Right ventricle myocardium superior (tissue), 1 donor: ENCODE measurements at places on chromosomes 4 and X.
A peak's percentile ranks its signal among the peaks of the same experiment; 100 is the strongest.

DNA sequence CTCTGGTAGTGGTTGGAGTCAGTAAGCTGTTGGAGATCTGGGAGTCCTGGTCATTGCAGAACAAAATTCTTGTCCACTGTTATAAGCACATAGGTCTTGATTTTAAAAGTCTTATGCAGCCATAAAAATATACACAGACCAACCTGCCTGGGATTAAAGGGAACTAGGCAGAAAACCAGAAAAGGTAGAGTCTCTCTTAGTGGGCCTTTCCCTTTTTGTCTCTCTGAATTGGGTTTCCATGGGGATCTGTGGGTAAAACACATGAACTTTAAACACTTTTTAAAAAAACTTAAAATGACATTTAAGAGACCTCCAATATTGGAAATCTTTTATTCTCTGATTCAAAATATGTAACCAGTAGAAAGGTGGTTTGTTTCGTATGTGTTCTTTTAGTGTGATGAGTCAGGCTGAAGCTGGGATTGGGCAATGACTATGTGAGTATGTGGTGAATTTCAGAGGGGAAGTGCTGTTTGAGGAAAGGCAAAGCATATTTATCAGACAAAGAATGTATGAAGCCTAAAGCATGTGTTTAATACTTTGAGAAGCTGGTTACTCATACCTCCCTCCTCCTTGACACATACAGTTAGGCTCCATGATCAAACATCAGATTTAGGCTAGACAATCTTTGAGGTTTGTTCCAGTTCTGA lies 29.6 kb downstream of the SLC16A2 start:
- no peak for DNase-seq

GRCh38 chrX:117808426-117808825 lies 308.2 kb downstream of the KLHL13 start:
- no peak for DNase-seq

GRCh38 chrX:68536429-68536828 lies 37.6 kb downstream of the YIPF6 start:
- DNase-seq = no peak

- DNase-seq = no peak
Observed at GRCh38 chr4:181216501-181216900, 1026.7 kb upstream of the TENM3 start.

DNA sequence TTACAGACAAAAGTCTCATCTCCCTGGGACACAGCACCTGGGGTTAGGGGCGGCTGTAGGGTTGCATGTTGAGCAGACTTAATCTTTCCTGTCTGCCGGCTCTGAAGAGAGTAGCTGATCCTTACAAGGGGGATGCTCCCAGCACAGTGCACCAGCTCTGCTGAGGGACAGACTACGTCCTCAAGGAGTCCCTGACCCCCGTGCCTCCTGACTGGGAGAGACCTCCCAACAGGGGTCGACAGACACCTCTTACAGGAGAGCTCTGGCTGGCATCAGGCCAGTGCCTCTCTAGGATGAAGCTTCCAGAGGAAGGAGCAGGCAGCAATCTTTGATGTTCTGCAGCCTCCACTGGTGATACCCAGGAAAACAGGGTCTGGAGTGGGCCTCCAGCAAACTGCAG lies 506.0 kb upstream of the FMR1 start:
- DNase-seq = no peak

DNA sequence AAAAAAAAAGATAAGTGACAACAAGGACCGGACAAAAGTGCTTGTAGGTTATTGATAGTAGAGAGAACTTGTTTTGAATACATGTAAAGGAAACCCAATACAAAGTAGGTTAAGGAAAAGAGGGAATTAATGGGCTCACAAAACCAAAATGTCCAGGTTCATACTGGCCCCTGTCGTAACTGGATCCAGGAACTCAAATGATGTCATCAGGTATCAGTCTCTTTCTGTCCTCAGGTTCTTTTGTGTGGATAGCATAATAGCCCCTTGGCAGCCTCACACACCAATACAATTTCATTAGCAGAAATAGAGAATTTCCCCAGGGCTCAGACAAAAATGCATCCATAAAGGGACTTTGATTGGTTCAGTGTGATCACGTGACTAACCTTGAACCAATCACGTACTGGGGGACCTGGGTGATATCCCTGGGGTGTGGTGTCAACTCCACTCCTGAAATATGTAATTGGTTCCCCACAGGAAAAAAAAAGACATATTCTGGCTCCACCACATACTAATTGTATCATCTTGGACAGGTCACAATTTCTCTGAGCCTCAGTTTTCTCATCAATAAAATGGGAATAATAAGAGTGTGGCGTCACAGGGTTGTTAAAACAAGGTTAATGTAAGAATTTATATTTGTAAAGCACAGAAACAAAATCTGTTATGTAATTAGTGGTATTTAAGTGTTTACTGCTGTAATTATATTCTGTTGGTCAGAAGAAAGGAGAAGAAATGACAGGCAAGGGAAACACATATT lies 174.8 kb downstream of the PDGFRA start:
- no peak for DNase-seq

DNA sequence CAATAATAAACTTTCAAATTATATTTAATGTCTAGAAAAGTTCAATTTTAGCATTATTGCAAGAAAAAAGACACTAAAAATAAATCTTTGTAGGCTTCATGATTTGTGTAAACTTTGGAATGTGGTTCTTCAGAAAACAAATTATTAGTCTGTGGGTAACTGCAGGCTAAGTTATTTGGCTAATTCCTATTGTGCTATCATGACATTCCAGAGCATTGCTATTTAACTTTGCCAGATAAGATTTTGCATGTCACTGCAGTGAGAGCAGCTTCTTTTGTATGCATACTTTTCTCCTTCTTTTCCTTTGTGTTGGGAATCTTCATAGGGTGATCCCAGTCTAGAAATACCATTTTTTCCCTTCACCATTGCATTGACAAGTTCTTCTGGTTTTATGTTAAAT lies 130.0 kb downstream of the AWAT2 start:
- no peak for DNase-seq

- DNase-seq = no peak
Observed at GRCh38 chrX:19893727-19894126, 6.3 kb upstream of the SH3KBP1 start.

DNA sequence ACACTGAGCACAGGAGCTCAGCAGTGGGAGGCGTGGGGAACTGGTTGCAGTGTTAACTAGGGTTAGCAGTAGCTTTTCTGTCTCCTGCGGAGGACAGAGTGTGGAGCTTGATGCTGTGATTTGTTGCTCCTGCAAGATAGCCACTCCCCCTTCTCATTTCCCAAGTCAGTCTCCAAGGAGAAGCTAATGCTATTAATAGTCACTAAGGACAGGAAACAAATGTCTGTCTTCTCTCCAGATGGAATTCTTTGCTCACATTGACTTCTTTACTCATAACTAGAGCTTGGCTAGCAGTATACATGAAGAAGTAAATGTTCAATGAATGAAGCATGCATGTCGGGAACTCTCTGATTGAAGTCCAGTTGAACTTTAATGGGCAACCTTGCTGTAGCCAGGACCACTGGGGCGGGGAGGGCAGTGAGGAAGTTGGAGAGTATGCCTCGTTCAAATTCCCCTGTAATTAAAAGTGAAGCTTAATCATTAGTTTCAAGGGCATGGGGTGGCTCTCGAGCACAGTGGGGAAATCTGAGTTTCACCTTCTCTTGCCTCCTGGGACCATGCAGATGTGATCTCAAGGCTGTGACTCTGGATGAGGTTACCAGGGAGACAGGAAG lies 156.6 kb upstream of the SCML1 start:
- no peak for DNase-seq

DNA sequence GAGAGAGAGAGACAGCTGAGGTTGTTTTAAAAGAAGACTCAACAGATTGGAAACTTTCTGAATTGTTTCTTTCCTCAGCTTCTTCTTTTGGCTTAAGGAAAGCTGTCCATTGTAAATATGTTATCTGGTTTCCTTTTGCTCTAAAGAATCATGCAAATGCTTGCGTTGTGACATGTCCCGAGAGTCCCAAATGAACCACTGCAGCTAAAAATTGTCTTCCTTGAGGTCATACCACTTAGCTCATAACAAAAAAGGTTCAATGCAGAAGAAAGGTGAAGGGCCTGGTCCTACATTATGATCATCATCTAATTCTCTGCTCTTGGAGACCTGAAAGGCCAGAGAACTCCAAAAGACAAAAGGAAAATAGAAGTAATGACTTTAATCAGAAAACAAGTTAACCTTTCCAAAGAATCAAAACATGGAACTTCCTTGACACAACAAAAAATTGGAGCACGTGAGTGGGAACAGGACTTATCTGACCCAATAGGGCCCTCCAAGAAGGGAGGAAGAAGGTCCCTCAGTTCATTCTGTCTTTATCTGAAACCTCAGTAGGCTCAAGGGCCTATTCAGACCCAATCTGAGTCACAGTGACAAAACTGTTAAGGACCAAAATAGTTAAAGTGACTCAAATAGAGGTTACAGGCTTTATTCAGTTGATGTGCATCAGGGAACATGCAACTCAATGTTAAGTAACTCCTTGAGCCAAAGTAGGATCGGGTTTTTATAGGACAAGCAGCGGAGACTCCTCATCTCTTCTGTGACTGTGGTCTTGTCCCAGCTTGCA lies 14.7 kb upstream of the VSIG1 start:
- no peak for DNase-seq

GRCh38 chr4:139301821-139302611 lies at the start of gene NDUFC1:
Gene NDUFC1 (minus strand): TSS chr4:139302477. CDS start chr4:139295798, 6,679 bp downstream.
- peak; percentile 55 for DNase-seq

DNA sequence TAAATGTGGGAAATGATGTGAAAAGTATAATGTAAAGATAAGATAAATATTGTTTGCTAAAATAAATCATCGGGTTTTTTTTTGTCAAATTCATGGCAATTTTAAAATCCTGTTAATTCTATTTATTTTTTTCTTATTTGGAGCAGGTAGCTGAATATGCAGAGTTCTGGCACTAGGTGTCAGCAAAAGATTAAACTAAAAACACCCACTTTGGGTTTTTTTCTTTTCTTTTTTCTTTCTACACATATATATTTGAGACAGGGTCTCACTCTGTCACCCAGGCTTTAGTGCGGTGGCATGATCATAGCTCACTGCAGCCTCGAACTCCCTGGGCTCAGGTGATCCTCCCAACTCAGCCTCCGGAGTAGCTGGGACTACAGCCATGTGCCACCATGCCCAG lies 6.9 kb upstream of the RAP2C start:
- DNase-seq = no peak

DNA sequence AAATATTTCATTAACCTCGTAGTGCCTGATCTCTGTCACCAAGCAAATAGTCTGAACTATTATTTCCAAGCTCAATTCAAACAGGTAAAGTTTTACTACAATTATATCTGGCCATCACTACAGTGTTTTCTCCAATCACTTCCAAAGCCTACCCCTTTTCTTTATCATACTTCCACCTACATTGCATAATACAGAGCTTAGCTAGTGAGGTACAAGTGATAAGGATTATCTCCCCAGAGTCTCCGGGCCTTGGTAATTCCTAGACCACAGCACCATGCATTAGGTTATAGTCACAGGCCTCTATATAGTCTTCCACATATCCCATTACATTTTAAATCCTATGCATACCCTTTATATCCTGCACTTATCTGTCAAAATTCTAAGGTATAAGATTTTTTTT lies 154.2 kb downstream of the SNCA start:
- no peak for DNase-seq

DNA sequence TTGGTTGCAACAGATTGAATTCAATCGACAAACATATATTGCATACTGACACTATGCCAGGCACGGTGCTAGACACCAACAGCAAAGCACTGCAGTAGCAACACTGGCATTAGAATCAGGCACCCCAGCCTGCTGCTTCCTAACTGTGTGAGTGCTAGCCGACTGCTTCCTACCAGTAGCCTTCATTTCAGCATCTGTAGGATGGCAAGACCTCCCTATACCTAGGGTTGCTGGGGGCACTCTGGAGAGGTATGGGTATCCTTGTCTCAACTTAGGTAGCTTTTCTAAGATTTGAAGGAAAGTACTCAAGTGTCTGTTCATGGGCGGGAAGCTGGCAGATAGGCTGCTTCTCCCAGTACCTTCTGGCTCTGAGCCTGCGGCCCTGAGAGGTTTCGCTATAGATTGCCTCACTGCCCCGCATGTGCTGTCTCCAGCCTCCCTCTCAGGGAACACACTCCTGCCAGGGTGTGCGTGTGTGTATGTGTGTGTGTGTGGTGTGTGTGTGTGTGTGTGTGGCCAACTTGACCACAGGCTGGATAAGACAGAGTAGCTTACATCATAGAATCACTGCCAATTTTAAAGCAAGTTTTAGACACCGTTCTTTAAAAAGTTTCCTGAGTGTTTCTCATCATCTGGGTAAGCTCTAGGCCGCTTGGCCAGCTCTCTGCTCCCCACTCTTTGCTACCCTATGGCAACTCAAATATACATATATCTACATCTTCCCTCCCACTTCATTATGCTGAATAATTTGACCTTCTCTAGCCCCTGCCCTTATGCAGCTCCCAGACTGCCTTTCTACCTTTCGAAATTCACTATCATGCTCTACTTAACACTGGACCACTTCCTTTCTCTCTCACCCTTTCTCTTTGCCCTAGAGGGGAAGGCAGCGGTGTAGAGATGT lies 97.0 kb upstream of the PJA1 start:
- DNase-seq = peak; percentile 43

- no peak for DNase-seq
Observed at GRCh38 chrX:43065978-43066377, 288.0 kb upstream of the PPP1R2C start.

DNA sequence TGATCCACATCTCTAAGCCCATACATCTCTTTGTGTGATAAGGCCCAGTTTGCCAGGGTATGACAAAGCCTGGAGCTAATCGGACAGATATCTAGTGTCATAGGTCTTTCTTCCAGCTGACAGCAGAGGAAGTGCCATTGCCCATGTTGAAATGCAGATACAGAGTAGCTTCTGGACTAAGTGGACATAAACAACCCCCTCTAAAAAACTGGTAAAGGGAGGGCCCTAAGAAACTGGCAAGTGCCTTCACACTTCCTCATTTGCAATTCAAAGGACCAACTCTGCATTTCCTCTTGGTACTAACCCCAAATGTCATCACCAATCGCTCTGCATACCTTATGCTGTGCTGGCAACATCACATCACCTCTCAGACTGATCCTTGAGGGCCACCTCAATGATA lies 20.8 kb downstream of the ARHGEF6 start:
- DNase-seq = no peak

DNA sequence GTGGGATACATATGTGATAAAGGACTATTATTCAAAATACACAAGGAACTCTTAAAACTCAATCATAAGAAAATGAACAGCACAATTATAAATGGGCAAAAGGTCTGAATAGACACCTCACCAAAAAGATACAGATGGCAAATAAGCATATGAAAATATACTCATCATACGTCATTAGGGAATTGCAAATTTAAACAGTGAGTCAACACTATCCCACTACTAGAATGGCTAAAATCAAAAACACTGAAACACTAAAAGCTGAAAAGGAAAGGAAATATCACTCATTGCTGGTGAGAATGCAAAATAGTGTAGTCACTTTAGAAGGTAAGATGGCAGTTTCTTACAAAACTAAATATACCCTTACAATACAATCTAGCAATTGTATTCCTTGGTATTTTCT lies 597.0 kb upstream of the PABPC4L start:
- DNase-seq = no peak

DNA sequence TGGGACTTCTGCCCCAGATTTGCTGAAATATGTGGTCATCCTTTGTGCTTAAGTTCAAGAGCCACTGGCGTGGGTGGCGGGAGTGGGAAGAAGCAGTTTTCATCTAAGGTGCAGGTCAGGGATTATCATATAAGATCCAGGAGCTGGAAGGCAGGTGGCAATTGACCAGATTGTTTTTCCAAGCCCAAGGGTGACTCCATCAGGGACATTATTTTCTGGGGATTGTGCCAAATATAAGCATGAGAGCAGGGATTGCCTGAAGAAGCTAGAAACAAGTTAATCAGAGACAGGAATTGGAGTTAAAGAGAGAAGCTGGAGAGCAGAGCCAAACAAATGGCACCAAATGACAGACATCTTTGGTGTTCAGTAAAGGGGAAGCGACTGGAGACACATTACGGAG lies 19.4 kb upstream of the SEL1L3 start:
- DNase-seq = no peak
